Activated CD8-positive, alpha-beta memory T cell treated with anti-CD3 and anti-CD28 coated beads for 24 hours (primary cell): ENCODE measurements at places on chromosomes 11 and 22.
A peak's percentile ranks its signal among the peaks of the same experiment; 100 is the strongest.

GRCh38 chr11:77345621-77346020 is 44.1 kb upstream of the GDPD4 start:
- no peak for DNase-seq

- peak; percentile 62 for DNase-seq
Measured at GRCh38 chr22:39215426-39216142, 29.2 kb downstream of the PDGFB start.

- DNase-seq = no peak
Measured at GRCh38 chr11:299951-300735, 817 bp upstream of the IFITM5 start.

GRCh38 chr11:86416494-86416893 is 41.8 kb downstream of the CCDC81 start:
- no peak for DNase-seq

- DNase-seq = no peak
Measured at GRCh38 chr11:3342709-3343108, 36.2 kb downstream of the ZNF195 start.

- no peak for DNase-seq
Measured at GRCh38 chr11:107413352-107413751, 44.3 kb downstream of the CWF19L2 start.

- no peak for DNase-seq
Measured at GRCh38 chr11:46397526-46397925, 6.0 kb upstream of the CHRM4 start.
